ENCODE measurements at places on chromosomes 6 and 20. TPM values are rescaled to one million over a fixed set of nuclear protein-coding genes. Genes with fewer than 3 reads are reported as not detected.

- no peak for DNase-seq
Observed at GRCh38 chr6:159464816-159465215, 228.2 kb downstream of the SOD2 start.

- DNase-seq = no peak
Observed at GRCh38 chr20:59074456-59074855, 31.9 kb upstream of the PRELID3B start.

GRCh38 chr6:108768792-108769524, 79.3 kb upstream of the ARMC2 start:
- DNase-seq = no peak

RAB22A gene
- total RNA-seq = 28.2 TPM

CHMP4B gene
- total RNA-seq = 26.4 TPM

SLC22A2 gene
- 1.1 TPM for total RNA-seq

RALY gene
- 56.8 TPM for total RNA-seq

RGS19 gene
- total RNA-seq = 10.1 TPM
